K562 (cell line): ENCODE measurements at places on chromosomes 4 and X.

DNA sequence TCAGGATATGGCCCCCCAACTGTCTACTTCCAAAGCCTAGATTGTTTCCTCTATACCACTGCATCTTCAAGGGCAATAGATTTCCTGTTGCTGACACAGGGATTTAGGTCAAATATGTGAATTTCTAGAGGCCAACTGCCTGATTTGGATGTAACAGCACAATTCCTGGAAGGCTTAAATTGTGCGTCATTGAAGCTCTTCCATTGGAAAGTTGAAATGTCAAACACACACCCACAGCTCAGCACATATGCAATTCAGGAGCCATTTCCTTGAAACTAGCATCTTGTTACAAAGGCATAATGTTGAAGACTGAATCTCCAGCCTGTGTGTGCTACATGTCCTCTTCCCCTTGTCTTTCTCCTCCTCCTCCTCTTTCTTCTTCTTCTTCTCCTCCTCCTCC, 158.6 kb downstream of the STK32B start:
- DNase-seq = no peak

GRCh38 chr4:148849581-148849980, 407.4 kb upstream of the NR3C2 start:
- DNase-seq = no peak

DNA sequence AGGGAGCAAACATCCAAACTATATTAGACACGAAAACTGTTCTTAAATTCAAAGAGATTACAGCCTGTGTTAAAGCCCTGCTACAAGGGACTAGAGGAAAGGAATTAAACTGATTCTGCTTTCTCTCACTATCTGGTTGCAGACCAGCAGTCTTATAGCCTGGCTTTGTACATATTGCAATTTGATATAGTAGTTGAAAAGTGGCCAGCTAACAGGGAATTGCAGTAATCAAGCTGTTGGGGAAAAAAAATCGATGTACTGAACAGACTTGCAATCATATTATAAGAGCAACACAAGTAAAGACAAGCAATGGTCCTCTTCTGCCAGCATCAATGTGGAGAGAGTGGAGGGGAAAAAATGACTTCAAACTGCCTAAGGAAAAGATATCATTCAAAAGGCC, 364.4 kb upstream of the EPHA5 start:
- no peak for DNase-seq

- no peak for DNase-seq
Observed at GRCh38 chr4:137994853-137995252, 247.3 kb downstream of the SLC7A11 start.

DNA sequence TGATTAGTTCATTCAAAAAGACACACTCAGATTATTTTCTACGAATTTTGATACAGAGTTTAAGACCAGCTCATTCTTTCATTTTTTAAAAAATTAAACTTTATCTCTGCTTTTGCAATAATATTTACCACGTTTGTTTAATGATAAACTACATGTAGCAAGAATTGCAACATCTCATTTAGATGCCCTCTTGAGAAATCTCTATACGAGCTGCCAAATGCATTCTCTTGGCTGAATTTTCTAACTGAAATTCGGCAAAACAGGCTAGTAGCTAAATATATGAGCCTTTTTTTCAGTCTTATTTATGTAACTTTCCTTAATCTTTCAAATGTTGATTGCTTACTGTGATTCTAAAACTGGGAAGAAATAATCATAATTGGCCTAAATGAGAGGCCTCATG, 2.1 kb upstream of the GC start:
- DNase-seq = no peak

- DNase-seq = no peak
Observed at GRCh38 chr4:161767116-161767515, 396.7 kb downstream of the FSTL5 start.

DNA sequence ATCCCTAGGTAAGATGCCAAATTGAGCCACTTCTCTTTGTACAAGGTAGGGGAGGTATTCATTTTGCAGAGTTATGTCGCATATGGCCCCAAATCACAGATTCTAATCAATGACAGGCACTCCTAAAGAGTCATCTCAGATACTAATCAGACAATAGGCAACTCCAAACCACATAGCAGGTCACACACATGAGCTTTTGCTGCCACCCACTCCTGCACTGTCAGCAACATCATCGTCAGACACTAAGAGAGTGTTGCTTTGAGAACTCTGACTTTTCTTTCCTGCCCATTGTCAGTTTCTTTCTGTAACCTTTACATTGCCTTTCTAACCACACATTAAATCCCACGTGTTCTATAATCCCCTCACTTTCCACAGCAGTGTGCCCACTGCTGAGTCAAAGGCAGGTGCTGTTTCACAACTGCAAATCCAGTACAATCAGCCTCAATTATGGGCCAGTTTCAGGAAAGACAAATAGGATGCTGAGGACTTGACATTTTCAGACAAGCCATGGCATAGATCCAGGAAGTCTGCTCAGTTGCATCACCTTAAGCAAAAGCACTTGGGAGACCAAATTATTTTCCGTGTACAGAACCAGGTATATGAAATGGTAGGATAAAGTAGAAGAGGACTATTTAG, 23.5 kb downstream of the TMEM31 start:
- DNase-seq = no peak
